ENCODE measurements at places on chromosomes 5 and 9.

- no peak for DNase-seq
These were observed 329.6 kb upstream of the RGMB start for GRCh38 chr5:98443881-98444280.

GRCh38 chr5:74040065-74040551, 414.1 kb downstream of the ARHGEF28 start:
- no peak for DNase-seq

DNA sequence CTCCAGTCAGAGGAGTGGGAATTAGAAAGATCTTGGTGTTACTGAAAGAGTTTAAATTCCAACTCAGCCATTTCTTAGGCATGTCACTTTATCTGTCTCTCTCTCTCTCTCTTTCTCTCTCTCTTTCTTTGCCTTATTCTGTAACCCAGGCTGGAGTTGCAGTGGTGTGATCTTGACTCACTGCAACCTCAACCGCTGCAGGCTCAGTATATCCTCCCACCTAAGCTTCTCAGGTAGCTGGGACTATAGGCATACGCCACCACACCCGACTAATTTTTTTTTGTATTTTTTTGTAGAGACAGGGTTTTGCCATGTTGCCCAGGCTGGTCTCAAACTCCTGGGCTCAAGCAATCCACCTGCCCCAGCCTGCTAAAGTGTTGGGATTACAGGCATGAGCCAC, 18.3 kb downstream of the RABEPK start:
- DNase-seq: no peak

- DNase-seq: no peak
These were observed 907 bp downstream of the HMCN2 start for GRCh38 chr9:130266236-130267098.

GRCh38 chr9:138095813-138096518, 218.4 kb downstream of the CACNA1B start:
- DNase-seq: no peak

DNA sequence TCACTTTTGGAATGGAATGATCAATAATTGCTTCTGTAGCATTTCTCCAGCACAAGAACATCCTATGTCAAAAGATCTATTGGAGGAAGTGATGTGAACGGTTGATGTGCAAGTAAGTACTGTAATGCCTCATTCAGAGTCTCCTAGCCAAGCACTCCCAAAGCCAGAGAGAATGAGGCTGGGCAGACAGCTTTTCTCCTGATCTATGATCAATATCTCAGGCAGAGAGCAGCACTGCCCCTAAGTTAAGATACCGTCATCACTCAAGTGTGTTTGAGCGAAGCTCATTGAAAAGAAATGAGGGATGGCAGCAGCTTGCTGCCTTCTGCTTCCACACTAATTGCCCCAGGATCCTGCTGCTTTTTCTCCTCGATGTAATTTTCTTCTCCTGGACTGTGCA, 324.1 kb upstream of the GRAMD2B start:
- no peak for DNase-seq

All from GM20000 (cell line).